Activated naive CD4-positive, alpha-beta T cell treated with anti-CD3 and anti-CD28 coated beads for 36 hours (primary cell): ENCODE measurements at places on chromosomes 5 and 9. TPM values are rescaled to one million over a fixed set of nuclear protein-coding genes. Genes with fewer than 3 reads are reported as not detected.

The ANKDD1B gene
- not detected for total RNA-seq

The RMRP gene
- total RNA-seq, result 12,571 TPM

The NIPAL4 gene
- 10.1 TPM for total RNA-seq

The OSMR gene
- 0.17 TPM for total RNA-seq

The NUP214 gene
- total RNA-seq, result 41.1 TPM

The DRD1 gene
- total RNA-seq, result not detected

The MEIKIN gene
- total RNA-seq, result 1.9 TPM

The FCN2 gene
- not detected for total RNA-seq

The TDRD7 gene
- total RNA-seq, result 6.9 TPM

The WDR38 gene
- total RNA-seq, result not detected

The EGFLAM gene
- not detected for total RNA-seq
